GOT3 (cell line): ENCODE measurements at places on chromosomes 1 and 21.
A peak's percentile ranks its signal among the peaks of the same experiment; 100 is the strongest.

DNA sequence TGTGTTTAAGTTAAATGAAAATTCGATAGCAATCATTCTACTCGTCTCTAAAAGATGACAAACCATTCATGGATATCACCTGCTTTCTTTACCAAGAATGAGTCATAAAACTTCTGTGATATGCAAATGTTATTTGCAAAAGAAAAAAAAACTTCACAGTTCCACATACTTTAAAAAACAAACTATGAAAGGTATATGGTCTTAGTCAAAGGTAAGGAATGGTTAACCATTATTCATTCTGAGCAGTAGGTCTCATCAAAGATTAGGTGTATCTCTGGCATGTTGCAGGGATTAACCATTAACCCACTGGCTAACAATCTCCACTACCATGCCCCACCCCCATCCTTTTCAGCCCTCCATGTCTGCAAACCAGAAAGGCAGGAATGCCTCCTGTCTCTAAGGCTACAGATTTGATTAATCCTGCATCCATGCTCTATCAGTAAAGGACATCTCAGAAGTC, 44.4 kb downstream of the PTPN14 start:
- DNase-seq, result no peak

GRCh38 chr1:155481741-155482241, 80.8 kb downstream of the ASH1L start:
- no peak for DNase-seq

DNA sequence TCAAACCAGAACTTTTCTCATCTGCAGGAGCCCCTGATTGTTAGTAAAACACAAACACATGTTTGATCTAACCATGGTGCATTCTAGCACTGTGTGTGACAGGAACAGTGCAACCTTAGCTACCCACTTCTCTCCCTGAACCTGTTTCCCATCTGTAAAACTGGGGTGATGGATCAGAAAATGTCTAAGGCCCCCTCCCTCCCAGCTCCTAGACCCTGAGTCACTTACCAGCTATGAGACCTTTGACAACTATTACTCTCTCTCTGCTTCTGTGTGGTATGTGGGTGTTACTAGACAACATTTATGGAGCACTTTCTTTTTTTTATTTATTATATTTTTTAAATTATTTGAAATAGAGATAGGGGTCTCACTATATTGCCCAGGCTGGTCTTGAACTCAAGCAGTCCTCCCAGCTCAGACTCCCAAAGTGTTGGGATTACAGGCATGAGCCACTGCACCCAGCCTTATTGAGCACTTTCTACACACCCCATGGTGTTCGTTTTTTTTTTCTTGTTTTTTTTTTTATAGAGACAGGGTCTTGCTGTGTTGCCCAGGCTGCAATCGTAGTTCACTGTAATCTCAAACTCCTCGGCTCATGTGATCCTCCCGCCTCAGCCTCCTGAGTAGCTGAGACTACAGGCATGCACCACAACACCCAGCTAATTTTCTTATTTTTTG, 2.6 kb downstream of the INPP5B start:
- DNase-seq, result no peak

- DNase-seq, result no peak
Observed at GRCh38 chr1:156194300-156194652, 372 bp downstream of the SLC25A44 start.

- no peak for DNase-seq
Observed at GRCh38 chr1:201334325-201335173, 42.9 kb downstream of the TNNT2 start.

DNA sequence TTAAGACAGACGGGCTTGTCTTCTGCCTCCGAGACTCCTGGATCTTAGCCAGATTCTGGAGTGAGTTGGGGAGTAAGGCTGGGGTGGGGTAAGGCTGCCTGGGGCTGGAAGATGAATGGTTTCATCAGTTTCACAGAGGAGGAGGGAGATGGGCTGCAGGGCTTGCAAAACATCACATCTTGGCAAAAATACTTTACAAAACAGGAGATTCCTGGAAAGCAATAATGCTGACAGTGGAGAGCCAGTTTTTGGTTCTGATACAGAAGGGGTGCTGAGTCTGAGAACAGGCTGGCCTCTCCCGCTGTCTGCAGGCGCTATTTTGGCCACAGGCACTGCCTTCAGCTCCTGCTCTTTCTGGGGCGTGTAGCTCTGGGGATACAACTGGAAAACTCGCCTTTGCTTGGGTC, 83.4 kb upstream of the KCNE2 start:
- no peak for DNase-seq

- no peak for DNase-seq
Observed at GRCh38 chr1:211480941-211481545, 10.9 kb downstream of the RD3 start.

- no peak for DNase-seq
Observed at GRCh38 chr1:64046891-64047290, 156.5 kb upstream of the UBE2U start.

GRCh38 chr1:64574301-64574700, 104.4 kb downstream of the CACHD1 start:
- DNase-seq, result no peak

DNA sequence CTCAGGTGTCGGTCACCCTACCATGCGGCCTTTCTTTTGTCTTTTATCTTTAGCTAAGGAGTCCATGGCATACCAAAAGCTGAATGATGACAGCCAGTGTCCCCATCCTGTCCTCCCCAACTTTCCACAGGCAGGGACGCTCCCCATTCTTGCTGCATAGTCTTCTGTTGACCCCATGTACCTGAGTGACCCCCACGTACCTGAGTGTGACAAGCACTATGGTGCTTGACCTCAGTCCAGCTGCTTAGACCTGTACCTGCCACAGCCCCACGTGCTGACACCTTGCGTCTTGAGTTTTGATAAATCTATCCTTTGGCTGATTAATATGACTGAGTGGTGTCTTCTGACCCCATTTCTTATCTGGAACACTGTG, 26.9 kb downstream of the SKI start:
- DNase-seq, result no peak

GRCh38 chr1:53546409-53547155, 87.4 kb downstream of the DMRTB1 start:
- no peak for DNase-seq

GRCh38 chr21:43348801-43349261, 78.1 kb downstream of the SIK1 start:
- no peak for DNase-seq

GRCh38 chr1:46749921-46750404, 31.0 kb upstream of the EFCAB14 start:
- DNase-seq, result no peak

- DNase-seq, result no peak
Observed at GRCh38 chr1:95096218-95096841, 20.8 kb upstream of the TLCD4 start.

DNA sequence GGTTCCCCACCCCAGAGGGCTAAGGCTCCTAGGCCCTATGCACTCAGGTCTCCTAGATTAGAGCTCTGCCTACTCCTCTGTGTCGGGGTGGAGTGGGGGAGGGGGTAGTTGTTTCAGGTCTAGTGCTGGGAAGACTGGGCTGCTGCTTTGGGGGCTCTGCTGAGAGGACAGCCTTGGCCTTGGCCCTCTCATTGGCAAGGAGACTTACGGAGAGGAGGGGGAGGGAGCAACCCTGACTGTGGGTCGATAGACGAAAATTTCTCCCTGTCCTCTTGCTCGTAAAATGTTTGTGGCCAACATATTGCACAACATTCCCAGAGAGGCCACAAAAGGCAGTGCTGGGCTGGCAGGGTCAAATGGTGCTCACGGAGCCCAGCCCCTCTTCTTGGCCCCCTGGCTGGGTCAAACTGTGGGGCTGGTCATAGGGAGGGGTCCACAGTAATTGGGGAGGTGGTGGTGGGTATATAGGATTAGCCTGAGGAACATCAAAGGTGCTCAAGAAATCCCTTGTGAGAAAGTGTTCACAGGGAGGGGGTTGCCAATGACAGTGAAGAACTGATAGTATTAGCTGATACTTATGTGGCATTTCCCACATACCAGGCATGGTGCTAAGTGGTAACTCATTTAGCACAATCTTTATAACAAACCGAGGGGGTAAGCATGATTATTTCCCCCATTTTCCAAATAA, 8.5 kb upstream of the DMBX1 start:
- DNase-seq, result no peak

DNA sequence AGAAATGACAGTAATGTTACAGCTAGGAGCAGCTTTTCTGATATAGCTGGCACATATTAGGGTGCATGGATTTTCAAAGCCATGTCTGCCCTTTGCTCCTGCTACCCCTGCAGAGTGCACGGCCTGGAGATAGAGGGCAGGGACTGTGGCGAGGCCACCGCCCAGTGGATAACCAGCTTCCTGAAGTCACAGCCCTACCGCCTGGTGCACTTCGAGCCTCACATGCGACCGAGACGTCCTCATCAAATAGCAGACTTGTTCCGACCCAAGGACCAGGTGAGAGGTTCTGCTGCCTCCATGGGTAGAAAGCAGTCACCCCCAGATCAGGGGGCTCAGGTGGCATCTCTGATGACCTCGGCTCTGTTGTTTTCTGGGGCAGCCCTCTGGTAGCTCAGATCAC, 9.8 kb downstream of the MTARC1 start:
- DNase-seq, result no peak

- DNase-seq, result no peak
Observed at GRCh38 chr1:156963621-156964020, 43.2 kb downstream of the LRRC71 start.

DNA sequence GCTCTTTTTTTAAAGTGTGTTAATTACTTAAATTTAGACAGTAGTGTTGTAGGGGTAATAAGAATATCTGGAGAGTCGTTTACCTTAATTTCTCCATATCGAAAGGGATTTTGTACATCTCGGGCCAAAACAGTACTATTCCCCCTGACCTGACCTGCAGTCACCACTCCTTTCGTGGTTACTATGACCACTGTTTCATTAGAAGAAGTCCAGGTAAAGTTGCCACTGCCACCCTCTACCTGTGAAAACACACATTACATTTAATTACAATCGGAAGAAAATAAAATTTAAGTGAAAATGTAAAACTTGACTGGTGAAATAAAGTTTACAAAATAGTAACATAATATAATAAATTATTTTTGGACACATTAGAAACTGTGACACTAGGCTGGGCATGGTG, 37.2 kb downstream of the NUP210L start:
- no peak for DNase-seq

DNA sequence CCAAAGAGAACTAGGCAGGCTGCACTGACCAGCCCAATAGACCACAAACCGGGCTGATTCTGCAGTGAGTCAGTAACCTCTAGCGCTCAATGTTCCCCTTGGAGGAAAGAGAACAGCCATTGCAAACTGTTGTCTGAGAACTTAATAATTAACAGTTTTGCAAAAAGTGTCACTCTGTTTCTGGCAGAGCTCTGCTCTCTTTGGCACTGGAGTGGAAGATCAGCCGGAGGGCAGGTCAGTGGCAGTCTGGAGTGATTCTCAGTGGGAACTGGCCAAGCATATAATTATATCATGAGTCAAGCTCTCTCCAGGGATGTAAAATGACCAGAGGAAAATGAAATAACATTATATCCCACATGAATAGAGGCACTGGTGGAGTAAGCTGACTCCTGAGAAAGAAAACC, 238.3 kb downstream of the HLX start:
- DNase-seq, result peak; percentile 37

DNA sequence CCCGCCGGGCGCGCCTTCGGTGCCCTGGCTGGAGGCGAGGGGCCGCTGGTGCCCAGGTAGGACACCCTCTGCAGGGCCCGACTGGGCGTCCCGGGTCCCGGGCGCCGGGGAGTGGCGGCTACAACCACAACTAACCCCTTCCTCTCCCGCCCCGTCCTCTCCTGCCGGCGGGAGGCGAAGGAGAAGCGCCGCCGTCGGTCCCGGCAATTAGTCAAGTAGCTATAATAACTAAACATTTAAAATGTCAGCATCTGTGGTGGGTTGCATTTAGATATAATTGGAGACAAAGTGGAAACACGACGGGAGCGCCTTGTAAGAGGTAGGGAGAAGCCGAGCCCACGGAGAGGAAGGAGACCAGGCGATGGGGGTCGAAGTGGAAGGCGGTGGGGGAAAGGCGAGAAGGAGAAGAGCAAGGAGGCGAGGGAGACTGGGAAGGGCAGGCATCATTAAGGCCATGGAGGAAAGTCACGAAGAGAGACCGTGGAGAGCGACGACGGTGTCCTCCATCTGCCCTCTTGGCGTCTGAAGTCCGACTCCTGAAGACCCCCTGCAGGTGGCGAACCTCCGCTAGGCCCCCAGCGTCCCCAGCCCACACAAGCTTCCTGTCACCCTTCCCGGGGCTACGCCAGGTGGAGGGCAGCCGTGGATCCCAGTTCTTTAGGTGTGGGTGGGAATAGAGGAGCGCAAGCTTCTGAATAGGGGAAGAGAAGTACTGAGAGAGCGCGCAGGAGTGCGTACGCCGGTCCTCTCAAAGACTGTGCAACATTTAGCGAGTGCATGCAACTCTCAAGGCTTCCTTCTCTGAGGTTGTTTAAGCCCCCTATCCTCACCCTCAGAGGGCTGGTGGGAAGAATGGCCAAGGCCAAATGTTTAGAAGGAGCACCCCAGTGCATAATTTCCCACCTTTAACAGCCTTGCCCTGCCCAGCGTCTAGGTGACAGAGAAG, 1.6 kb downstream of the CNIH3 start:
- DNase-seq, result no peak

GRCh38 chr1:204076891-204077290, 4.0 kb downstream of the SOX13 start:
- DNase-seq, result no peak

- DNase-seq, result no peak
Observed at GRCh38 chr1:89607156-89607555, 25.8 kb upstream of the LRRC8C start.

DNA sequence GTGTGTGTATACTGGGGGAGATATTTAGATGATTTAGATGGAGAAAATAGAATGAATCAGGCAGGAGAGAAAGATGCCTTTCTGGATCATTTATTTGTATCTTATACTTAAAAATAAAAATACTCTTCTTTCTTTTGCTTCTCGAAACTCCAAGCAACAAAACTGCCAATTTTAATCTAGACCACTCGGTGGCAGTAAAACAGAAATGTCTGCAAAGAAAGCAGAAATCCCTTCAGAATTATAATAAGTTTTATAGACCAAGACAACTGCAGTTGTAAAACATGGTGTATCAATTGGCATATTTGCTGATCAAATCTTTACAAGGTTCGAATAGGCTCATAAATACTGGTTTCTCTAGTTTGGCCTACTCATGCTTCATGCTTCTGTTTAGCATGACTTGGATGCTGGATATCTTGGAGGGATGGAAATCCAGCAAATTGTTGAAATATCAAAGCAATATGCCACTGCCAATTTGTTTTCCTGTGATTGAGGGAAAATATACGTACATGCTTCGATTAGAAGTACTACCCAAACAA, 15.1 kb upstream of the C1orf87 start:
- no peak for DNase-seq

GRCh38 chr1:109615879-109616278, 3.5 kb downstream of the GNAT2 start:
- DNase-seq, result no peak

- no peak for DNase-seq
Observed at GRCh38 chr1:231523816-231524215, 4.7 kb upstream of the TSNAX start.

GRCh38 chr1:178037510-178038253, 56.2 kb upstream of the RASAL2 start:
- DNase-seq, result peak; percentile 66

DNA sequence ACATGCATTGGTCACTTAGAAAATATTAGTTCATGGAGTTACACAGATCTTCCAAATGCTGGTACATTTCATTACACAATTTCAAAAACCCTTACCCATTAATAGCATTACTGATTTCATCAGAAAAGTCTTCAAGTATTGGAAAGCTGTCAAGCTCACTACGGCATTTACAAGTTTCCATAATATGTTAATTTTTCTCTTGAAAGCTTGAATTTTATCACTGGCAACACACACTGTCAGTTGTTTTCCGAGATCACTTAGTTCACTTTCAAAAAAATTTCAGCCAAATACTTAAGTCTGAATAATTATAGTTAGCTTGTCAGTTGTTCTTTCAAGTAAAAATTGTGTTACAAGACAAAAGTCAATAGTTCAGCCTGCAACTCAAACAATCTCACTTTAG, 18.0 kb downstream of the ASTN1 start:
- no peak for DNase-seq
